Gastroesophageal sphincter (tissue), 4 donors: ENCODE measurements at places on chromosomes 13 and 19. TPM values are rescaled to one million over a fixed set of nuclear protein-coding genes. Genes with fewer than 3 reads are reported as not detected.

- no peak for ATAC-seq
These were observed 104.5 kb downstream of the UGGT2 start for GRCh38 chr13:95948656-95949055.

GRCh38 chr19:16064209-16064889, 11.9 kb upstream of the TPM4 start:
- ATAC-seq: no peak

GRCh38 chr19:18007044-18007916, 690 bp upstream of the ARRDC2 start:
- peak; percentile 83 for ATAC-seq

GRCh38 chr19:13526552-13526951, 20.3 kb upstream of the CACNA1A start:
- ATAC-seq: no peak

DNA sequence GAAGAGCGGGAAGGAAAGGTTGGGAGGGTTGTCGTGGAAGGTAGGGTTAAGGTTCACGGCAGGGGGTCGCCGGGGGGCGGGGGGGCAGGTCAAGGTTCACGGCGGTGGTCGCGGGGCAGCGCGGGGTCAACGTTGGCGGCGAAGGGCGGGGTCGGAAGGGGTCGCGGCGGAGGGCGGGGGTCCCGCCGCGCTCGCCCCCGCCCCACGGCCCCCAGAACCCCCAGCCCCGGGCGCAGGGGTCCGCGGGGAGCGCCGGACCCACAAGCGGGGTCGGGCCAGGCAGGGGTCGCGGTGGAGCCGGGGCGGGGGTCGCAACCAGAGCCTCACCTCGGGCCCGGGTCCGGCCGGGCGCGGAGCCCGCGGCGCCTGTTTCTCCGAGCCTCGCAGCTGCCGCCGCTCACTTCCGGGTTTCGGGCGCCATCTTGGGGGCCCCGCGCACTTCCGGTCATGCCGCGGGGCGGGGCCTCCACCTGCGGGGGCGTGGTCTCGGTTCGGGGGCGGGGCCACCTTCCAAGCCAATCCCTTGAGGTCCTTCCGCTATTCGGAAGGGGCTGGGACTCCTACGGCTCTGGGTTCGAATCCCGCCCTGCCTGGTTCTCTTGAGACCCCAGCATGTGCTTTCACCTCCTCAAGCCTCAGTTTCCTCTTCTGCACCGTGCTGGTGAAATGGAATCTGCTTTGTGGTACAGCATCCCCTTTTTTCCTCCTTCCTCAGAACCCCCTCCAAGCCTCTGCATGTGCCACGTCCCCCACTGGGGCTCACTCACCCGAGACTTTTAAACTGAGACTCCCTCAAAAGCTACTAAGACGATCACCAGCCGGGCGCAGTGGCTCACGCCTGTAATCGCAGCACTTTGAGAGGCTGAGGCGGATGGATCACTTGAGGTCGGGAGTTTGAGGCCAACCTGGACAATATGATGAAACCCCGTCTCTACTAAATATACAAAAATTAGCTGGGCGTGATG, at the start of gene SBNO2:
TSS of gene SBNO2 (minus strand) at position 424 of the 965 bp plus-strand sequence. CDS start 19,992 bp downstream, outside the sequence.
- peak; percentile 81 for ATAC-seq

DNA sequence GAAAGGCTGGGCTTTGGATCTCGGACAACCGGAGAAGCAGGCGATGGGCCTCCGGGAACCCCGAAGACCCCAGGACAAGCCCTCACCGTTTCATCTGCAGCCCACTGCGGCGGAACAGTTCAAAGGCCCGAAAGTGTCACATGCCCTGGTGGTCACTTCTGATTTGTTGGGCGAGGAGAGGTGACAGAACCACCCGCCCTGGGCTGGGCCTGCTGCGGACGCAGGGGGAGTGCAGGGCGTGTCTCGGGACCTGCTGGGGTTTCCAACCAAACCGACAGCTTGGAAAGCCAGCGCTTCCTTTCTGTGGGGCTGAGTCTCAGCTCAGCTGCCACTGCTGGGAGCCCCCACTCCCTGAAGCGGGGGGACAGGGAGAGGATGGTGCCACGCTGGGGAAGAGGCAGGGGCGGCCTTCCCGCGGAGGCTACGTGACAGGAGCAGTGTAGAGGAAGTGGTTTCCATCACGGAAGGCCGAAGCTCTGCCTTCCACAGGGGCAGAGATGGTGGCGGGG, 22.8 kb upstream of the ZBTB7A start:
- ATAC-seq: peak; percentile 48

KXD1 gene
- total RNA-seq: 134 TPM

GRCh38 chr13:110912651-110913051, 2.2 kb downstream of the ANKRD10 start:
- no peak for ATAC-seq

DNA sequence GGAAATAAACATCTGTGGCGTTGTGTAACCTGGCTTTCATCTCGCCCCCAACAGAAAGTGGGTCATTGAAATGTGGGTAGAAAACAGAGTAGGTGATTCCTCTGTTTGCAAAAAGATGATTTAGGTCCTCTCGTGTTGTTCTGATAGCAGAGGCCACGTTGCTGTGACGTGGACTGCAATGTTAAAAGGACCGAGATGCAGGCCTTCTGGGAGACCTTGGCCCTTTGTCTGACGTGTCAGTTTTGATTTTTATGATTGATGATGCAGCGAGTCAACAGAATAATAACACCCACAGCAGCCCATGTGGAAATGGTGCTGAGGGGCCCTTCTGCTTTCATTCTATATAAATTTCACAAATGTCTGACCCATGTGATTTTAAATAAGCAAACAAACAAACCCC, 68.9 kb downstream of the FGF9 start:
- no peak for ATAC-seq

SBSN gene
- not detected for total RNA-seq

TJP3 gene
- total RNA-seq: 0.78 TPM

DNA sequence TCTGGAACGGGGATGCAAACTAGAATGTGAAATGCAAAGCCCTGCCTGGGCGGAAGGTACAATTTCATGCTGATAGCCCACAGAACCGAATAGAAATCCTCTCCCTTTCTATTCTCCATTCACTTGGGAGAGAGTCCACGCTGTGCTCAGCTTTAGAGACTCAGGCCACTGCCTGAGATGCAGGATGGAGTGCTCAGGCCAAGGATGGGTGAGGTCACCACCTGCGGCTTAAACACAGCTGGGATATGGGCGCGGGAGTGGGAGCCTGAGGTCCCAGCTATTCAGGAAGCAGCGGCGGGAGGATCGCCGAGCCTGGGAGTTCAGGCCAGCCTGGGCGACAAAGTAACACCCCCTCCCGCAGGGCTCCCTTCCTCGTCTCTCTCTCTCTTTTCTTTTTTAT, 446 bp upstream of the ZNF83 start:
- ATAC-seq: peak; percentile 57

GRCh38 chr13:51453207-51453958, 547 bp upstream of the INTS6 start:
- ATAC-seq: peak; percentile 69

DNA sequence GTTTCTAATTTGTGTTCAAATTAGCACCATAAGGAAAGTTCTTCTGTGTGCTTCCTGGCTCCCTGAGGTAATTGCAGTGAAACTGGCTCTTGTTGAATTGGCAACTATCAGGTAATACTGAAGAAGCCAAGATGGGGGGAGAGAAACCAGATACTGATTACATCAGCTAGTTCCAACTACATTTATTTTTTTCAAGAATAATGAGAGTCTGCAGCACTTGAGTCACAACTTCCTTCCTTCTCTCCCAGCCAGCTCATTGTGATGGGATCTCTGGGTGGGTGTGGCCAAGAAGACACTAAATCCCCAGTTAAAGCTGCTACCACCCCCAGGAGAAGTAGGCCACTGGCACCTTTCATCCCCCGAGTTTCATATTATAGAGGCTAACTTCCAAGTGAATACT, 100.7 kb upstream of the RXFP2 start:
- no peak for ATAC-seq

TEX26 gene
- 1.7 TPM for total RNA-seq

DNA sequence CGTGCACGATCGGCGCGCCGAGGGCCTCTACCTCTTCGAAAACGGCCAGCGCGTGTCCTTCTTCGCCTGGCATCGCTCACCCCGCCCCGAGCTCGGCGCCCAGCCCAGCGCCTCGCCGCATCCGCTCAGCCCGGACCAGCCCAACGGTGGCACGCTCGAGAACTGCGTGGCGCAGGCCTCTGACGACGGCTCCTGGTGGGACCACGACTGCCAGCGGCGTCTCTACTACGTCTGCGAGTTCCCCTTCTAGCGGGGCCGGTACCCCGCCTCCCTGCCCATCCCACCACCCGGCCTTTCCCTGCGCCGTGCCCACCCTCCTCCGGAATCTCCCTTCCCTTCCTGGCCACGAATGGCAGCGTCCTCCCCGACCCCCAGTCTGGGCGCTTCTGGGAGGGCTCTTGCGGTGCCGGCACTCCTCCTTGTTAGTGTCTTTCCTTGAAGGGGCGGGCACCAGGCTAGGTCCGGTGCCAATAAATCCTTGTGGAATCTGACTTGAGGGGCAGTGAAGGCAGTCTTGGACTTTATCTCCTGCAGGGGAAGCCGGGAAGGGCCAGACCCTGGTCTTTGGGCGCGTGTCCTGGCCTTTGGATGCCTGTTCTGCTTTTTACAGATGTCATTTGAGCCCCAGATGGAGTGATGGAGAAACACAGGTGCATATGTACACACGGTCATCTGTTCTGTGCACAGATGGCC, 2.2 kb downstream of the CLEC11A start:
- no peak for ATAC-seq

- no peak for ATAC-seq
These were observed 530 bp downstream of the MAU2 start for GRCh38 chr19:19321141-19321577.

C1QTNF9B gene
- 2.6 TPM for total RNA-seq

LACC1 gene
- 3.8 TPM for total RNA-seq

DNA sequence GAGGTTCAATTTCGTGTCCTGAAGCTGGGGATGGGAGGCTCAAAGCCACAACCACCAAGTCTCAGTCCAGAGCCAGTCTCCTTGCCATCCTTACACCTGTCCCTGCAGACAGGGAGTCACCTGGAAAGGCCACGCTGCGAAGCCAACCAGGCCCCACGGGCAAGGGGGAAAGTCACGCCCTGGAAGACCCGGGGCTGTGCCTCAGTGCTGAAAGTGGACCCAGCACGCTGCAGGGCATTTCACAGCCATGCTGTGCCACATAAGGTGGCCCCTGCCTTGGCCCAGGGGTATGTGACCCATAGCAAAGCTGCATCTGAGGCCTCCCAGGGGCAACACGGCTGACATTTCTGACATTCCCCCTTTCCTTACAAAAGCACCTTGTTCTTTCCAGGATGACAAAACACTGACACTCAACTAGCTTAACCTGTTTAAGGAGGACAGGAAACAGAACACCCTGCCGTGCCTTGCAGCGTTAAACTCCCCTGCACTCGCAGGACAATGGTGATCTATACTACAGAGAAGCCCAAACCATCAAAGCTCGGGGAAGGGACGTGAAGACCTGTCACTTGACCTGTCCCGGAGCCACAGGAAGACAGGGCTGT, 14.8 kb downstream of the CHERP start:
- ATAC-seq: no peak

GRCh38 chr19:44845612-44846454, at the start of gene NECTIN2:
Gene NECTIN2 (plus strand): TSS chr19:44846297. CDS start chr19:44846526, 229 bp downstream.
- ATAC-seq: peak; percentile 83

PLIN3 gene
- 23.7 TPM for total RNA-seq

- peak; percentile 81 for ATAC-seq
These were observed 314.2 kb downstream of the DLEU7 start for GRCh38 chr13:50529154-50529882.

DNA sequence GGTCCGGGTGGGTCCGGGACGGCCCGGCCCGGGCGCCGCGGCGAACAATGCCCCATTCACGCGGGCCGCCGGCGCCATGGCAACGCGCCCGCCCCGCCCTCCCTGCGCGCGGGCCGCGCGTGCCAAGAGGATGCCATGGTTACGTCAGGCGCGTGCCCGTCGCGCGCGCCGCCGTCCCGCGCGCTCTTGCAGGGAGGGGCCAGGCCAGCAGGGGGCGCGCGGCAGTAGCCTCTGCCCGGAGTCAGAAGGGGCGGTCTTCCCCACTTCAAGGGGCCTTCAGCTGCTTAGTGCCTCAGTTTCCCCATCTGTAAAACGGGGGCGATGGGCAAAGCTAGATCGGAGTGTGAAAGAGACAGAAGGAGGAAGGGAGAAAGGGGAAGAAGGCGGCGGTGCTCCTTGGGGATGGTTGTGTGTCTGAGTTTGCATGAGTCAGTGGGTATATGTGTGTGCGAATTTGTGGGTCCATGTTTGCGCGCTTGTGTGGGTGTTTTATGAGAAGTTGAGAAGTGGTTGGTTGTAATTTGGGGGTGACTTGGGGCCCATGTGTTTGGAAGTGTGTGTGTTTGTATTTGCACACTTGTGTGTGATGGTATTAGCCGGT, 11.6 kb upstream of the NFIX start:
- ATAC-seq: peak; percentile 88

DNA sequence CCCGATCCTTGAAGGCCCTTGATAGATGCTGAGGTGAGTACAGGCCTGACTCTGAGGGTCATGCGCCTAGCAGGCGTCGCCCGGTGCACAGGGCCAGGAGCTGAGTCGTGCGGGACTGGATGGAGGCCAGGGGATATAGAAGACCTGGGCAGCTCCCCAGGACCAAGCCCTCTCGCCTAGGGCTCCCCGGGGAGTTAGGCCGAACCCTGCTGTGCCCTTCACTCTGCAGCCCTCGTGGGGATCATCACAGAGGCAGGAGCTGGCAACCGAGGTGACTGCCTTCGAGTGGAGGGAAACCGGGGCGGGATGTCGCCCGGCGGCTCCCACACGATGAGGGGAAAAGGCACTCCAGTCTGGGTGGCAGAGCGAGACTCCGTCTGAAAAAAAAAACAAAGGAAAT, 11.7 kb downstream of the CSNK1G2 start:
- ATAC-seq: no peak

PSG1 gene
- total RNA-seq: not detected

GRCh38 chr13:24271601-24272451, 37.6 kb upstream of the C1QTNF9 start:
- ATAC-seq: peak; percentile 67

EID2B gene
- 7.4 TPM for total RNA-seq

GRCh38 chr19:10402441-10403038, 802 bp downstream of the CDC37 start:
- no peak for ATAC-seq

GRCh38 chr19:13505164-13505695, 1.0 kb downstream of the CACNA1A start:
- ATAC-seq: no peak

DNA sequence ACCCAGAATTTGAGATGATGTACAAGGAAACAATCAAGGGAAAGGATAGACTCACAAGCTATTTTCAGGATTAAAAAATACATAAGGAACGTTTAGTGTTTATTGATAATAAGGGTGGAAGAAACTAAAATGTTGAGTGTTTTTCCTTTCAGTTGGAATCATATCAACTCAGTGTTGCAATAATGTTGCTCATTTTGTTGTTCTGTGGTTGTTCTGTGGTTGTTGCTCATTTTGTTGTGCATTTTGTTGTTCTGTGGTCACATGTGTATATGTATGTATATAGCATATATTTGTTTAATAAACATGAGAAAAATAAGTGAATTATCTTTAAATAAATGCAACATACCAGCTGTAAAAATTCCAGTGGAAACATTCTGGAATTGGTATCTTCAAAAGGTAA, 262.4 kb upstream of the SPRY2 start:
- no peak for ATAC-seq

DNA sequence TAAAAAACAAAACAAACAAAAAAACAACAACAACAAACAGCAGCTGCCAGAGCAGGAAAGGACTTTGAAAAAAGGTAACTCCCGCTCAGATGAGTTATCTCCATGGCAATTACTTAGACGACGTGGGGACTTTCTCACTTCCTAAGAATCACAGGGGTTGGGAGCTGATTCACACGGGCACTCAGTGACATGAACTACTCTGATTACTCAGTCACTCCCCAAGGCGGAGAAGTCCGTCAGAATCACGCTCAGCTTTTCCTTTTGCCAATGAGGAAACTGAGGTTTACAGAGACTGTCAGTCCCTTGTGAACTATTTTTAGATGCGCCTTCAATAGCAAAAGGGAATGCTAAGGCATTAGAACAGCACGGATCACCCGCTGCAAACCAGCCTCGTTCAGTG, 32.3 kb upstream of the MATK start:
- no peak for ATAC-seq
